ENCODE measurements at places on chromosomes 4 and X.

- no peak for DNase-seq
Measured at GRCh38 chrX:40094041-40094899, 3.5 kb downstream of the BCOR start.

DNA sequence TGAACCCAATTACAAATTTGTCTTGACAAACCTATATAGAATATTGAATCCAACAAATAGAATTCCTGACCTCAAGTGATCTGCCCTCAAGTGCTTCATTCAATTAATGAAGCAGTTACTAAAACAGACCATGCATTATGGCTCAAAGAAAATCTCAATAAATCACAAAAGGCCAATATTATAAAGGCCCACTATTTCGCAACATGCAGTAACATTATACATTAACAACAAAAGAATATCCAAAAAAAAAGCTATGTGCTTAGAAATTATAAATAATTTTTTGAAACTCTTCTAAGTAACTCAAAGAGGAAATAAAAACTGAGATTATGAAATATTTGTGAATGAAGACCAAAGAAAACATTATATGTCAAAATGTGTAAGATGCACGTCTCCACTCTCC lies 177.7 kb downstream of the ZNF674 start:
- DNase-seq, result no peak

DNA sequence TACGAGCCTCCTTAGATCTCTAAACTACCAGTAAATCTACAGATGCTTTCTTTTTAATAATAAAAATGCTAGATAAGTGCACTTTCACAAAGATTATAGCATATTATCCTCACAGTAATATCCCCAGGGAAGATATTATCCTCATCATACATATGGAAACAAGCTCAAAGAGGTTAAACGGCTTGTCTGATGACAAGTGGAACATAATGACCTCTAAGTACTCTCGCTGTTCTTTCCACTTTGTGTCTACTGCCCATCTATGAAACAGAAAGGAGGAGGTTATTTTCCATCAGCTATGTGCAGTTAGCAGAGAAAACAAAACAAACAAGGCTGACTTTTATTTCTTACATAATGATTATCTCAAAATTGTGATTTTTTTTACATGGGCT lies 42.8 kb upstream of the PRDM8 start:
- no peak for DNase-seq

DNA sequence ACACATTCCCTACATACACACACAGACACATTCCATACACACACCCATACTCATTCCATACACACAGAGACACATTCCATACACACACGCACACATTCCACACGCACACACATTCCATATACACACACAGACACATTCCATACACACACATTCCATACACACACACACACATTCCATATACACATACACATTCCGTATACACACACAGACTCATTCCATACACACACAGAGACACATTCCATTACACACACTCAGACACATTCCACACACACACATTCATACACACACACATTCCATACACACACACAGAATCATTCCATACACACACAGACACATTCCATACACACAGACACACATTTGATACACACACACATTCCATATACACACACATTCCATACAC lies 15.2 kb downstream of the LINC00632 start:
- DNase-seq, result no peak

DNA sequence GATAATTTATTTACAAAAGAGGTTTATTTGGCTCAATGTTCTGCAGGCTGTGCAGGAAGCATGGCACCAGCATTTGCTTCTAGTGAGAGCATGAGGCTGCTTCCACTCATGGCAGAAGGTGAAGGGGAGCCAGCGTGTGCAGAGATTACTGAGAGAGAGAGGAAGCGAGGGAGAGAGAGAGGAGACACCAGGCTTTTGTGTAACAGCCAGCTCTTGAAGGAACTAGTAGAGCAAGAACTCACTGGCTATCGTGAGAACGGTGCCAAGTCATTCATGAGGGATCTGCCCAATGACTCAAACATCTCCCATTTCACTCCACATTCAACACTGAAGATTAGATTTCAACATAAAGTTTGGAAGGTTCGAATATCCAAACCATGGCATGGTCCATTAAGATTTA lies 12.7 kb downstream of the GUCY1A1 start:
- DNase-seq, result no peak

DNA sequence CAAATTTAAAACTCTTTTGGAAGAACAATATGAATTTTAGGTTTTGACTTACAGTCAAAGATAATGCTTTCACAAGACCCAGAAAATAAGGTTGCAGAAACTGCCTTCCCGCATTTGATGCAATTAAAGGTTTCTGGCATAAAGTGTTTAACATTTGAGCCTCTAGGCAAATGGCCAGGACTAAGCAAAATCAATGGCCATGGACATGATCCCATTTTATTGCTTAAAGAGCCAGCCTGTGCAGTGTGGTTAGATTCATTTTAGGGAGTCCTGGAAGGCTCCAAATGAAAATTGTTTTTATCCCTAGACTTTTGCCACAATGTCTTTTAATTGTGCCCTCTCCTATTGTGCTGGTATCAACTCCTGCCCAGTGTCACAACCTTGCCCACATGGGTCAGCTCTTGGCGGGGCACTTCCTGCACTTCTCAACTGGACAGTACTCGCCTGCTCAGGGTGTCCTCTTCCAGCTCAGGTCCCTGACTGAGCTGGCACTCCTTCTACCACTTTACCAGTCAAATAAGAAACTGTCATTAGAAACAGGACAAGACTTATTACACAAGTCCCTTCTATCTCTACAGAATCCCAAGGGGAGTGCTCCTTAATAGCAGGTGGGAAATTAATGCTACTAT lies 208.4 kb upstream of the NPY2R start:
- no peak for DNase-seq

DNA sequence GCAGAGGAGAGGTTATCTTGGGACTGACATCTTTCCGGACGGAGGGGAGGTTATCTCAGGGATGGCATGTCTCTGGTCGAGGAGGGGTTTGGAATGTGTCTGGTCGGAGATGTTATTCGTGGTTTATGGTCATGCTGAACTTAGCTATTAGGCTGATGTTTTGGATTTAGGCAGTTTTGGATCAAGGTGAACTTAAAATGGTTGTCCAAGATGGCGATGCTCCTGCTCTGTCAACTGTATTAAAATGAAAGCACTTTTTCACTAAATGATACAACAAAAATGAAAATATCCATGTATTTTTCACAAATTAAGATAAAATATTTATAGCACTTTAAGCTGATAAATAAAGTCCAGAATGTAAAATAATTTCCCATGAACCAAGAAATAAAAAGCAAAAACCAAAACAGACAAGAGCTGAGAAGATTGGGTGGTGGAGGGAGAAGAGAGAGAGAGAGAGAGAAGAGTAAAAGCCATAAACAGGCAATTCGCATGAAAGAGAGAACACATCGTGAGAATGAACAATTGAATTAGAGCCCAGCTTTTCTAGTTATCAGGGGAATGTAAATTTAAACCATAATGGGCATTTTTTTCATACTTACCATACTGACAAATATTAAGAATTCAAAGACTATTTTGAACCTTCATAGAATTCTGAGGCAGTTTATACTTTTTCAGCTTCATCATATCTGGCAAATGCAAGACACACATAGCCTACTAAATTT lies 2236.0 kb upstream of the AGA start:
- DNase-seq, result no peak

GRCh38 chrX:14843666-14844065 lies 29.2 kb downstream of the FANCB start:
- no peak for DNase-seq

DNA sequence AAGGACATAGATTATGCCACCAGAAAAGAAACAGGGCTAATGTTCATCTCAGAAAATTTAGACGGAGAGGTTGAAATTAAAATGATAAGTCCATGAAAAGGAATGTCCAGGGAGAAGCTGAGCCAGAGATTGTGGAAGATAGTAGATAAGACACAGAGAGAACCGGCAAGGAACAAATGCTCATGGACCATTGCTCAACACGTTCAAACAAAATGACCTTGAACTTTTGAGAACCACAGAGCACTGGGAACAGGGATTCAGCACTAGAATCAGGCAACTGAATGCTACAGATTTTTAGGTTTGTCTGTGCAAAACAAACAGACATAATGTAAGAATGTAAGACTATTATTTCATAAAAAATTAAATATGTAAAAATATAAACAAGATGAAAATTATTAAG lies 206.3 kb downstream of the PDGFC start:
- DNase-seq, result no peak

DNA sequence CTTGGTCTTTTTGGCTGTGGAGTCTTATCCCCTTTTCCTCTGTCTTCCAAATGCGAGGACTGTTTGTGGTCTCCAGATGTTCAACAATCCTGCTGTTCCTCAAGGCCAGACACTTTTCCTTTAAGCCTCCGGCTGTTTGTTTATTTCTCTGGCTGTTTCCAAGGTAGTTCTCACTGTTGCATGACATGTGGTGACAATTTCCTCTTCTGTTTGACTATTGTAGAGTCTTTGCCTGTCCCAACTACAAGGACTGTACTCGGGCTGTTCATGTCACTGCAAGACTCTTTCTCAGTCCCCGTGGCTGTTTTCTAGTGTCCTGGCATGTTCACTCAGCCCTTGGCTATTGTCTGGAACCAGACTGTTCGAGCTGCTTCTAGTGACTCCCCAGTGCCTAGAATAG lies 50.6 kb downstream of the ZNF157 start:
- DNase-seq, result no peak

DNA sequence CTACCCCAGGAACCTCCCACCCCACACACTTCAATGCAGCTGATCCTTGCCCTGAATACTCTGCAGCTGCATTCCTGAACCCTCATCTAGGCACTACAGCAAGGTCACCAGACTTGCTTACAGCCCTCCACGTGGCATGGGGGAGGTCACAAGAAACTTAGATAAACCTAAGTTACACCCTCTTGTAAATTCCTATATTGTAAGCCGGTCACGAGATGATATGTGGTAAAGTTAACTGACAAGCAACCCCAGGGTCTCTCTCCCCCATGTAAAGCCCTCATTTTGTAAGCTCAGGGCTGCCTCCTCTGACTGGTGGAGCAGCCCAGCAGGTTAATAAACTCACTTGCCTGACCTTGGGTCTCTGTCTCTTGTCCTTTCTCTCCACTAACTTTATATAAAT lies 570.7 kb downstream of the PCDH7 start:
- DNase-seq, result no peak

- DNase-seq, result no peak
Measured at GRCh38 chr4:156751486-156751885, 220.1 kb downstream of the PDGFC start.

- peak; percentile 6 for DNase-seq
Measured at GRCh38 chrX:139831675-139832456, 101.0 kb downstream of the ATP11C start.

DNA sequence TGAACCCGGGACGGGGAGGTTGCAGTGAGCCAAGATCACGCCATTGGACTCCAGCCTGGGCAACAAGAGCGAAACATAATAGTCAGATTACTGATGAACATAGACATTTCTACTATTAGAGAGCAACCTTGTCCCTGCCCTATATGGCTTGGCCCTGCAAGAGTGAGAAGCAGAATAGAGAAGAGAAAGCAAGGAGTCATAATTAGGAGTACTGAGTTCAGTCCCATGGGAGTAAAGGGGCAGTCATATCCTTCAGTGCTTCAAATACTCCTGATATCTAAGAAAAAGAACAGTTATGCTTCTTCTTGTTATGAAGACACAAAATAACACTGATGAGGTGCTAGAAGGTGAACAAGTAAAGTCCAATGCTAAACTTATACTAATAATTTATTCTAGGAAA lies 33.8 kb downstream of the CLDN2 start:
- no peak for DNase-seq

- no peak for DNase-seq
Measured at GRCh38 chr4:73725985-73726384, 14.4 kb upstream of the CXCL8 start.

DNA sequence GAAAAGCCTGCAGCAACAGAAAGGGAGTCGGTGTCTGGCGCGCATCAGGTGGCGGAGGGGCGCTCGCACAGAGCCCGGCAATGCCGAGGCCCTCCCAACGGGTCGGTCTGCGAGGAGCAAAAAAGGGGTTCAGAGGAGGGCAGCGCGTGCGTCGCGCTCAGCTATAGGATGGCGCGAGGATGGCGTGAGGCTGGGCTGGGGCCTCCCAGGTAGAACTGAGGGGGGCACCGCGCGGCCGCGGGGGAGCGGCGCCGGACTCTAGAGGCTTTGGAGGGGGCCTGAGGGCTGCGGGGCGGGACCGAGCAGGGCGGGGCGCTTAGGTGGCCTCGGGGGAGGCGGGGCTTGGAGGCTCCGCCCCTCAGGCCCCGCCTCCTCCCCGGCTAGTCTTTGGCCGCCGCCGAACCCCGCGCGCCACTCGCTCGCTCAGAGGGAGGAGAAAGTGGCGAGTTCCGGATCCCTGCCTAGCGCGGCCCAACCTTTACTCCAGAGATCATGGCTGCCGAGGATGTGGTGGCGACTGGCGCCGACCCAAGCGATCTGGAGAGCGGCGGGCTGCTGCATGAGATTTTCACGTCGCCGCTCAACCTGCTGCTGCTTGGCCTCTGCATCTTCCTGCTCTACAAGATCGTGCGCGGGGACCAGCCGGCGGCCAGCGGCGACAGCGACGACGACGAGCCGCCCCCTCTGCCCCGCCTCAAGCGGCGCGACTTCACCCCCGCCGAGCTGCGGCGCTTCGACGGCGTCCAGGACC lies at the start of gene PGRMC1:
PGRMC1 (plus strand) TSS at position 414 of the 751 bp plus-strand sequence; CDS start at position 493, 79 bp downstream.
- no peak for DNase-seq

DNA sequence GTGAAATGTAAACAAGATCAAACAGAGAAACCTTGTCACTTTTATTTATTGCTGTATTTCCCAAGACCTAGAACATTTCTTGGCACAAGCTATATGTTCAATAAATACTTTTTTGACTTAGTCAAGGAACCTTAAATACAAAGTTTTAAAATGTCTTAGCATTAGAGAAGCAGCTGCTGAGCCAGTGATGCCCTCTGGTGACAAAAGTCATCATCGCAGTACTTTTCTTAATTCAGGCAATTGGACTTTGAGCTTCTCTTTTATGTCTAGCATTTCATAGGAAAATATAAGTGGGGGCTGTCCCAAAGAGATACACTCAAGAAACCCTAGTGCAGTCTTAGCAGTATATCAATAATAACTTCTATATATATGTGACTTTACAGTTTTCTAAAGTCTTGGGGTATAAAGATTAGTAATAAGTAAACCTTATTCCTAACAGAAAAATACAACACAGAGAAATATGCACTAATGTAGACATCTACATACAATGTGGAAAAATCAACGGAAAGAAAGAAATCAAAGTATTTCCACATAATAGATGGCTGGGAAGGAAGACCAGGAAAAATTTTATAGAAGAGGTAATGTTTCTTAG lies 118.4 kb downstream of the DTHD1 start:
- DNase-seq, result no peak

- no peak for DNase-seq
Measured at GRCh38 chr4:40630335-40631021, 814 bp upstream of the RBM47 start.

DNA sequence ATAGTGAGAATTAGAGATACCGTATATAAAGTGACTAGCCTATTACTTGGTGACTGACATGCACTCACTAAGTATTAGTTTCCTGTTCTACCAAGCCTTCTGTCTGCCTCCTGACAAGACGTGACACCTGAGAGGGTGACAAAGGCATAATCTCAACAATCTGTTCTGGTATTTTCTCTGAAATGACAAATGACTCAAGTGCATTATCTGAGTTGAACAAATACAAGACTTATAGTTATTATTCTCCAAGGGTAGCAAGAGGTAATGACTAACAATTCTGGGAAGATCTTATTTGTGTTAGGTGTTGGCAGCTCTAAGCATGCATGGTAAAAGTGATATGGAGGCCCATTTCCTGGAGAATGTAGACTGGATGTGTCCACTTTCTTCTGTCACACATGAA lies 60.6 kb downstream of the SYTL5 start:
- DNase-seq, result no peak

Measured in brain pericyte (primary cell).